ENCODE measurements at places on chromosomes 2 and 18.

GRCh38 chr2:223772363-223772762 lies 65.0 kb downstream of the AP1S3 start:
- DNase-seq = no peak

- peak; percentile 52 for DNase-seq
These were observed 66.3 kb upstream of the GLI2 start for GRCh38 chr2:120669121-120669952.

DNA sequence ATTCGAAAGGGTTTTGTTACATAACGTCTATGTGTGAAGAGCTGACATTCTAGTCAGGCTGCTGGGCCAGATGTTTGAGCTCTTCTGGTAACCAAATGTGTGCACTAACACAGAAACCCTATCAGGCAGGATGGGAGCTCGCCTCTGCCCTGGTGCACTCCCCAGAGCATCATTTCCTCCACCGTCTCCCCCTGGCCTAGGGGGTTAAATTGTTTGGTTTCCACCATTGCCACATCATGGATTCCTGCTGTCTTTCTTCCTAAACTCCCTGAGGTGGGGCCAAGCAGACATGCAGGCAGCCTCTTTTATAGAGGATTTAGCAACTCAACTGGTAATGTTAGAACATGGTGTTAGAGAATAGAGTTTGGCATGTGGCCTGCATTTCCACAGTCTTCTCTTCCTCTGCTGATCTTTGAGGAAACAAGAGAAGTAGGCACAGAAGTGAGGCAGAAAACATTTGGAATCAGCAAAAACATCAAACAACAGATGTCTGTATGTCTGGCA lies 87.3 kb downstream of the ANTXR1 start:
- DNase-seq = no peak

- DNase-seq = no peak
These were observed 95.1 kb downstream of the SPTBN1 start for GRCh38 chr2:54551123-54551756.

GRCh38 chr2:92073815-92074548 lies 2797.2 kb upstream of the TEKT4 start:
- no peak for DNase-seq

- no peak for DNase-seq
These were observed 2.6 kb downstream of the NAPG start for GRCh38 chr18:10528439-10528838.

- DNase-seq = peak; percentile 68
These were observed 723.7 kb downstream of the DCDC2C start for GRCh38 chr2:4427083-4427482.

DNA sequence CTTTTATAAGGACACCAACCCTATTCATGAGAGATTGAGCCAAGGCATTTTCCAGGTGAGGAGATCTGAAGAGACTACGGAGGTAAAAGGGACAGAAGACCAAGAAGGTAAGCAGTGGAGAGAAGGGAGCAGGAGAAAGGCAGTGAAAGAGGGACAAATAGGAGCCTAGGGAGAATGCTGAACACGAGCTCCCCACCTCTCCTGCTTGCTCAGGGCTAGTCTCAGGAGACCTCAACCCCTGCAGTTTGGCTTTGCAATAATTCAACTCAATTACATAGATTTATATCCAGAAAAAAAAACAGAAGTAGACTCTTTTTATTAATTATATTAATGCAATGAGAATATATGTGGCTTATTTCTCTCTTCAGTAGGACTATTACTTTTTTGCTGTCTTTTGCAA lies 91.0 kb upstream of the DDX18 start:
- DNase-seq = no peak

DNA sequence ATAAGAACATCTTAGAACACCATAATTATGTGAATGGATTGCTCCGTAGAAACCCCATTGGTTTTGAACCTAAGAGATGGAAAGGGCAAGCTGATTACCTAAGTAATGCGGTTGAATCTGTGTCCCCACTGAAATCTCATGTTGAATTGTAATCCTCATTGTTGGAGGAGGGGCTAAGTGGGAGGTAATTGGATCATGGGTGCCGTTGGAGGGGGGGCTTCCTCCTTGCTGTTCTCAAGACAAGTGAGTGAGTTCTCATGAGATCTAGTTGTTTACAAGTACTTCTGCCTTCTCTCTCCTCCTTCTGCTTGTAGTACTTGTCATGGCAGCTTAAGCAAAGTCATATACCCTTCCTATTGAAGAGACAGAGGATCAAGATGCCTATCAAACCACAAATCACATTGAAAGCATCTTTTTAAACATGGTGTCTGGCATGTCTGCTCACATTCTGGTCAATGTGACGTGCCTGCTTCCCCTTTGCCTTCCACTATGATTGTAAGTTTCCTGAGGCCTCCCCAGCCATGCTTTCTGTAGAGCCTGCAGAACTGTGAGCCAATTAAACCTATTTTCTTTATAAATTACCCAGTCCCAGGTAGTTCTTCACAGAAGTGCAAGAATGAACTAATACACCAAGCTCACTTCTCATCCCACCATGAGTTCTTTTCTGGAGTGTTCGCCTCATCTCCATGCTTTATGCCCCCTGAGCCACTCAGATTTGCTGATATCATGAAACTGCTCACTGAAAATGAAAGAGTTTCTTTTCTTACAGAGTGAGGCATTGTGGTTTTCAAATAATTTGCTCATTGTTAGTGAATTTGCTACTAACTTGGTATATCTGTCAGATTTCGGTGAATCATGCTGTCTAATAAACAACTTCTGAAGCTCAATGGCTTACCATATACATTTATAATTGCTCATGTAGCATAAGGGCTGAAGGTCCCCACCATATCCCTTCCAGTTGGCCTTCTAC lies 23.6 kb downstream of the KCNE4 start:
- DNase-seq = no peak

DNA sequence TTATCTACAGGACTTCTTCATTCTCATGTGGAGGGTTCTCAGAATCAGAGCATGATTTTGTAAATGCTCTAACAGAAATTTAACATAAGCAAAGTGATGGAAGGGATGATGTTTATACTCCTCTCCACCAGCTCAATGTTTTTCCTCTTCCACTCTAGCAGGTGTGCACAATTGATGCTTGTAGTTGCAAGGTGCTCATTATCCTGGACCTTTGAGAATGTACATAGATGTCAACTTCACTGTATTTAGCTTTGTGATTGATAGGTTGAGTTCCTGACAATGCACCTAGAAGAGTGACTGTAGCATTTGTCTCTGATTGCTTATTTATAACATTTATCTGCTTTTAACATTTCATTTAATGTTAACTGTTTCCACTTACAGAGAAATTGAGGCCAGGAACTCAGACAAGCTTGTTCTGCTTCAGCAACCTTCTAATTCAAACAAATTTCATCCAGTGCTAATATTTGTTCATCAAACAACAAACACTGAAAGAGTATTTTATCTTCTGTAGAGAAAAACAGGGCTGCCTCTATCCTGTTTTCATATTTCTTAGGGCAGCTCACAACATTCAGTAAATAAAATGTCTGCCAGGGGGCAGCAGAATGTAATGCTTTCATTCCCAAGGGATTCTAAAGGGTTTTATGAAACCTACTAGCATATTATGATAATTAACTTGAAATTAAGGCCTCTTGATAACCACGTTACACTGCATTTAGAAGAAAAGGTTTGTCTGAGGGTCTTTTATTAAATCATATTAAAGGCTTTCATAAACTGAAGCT lies 127.9 kb upstream of the NOL4 start:
- peak; percentile 91 for DNase-seq

GRCh38 chr18:8140841-8141501 lies 468.3 kb upstream of the RAB12 start:
- DNase-seq = no peak

GRCh38 chr2:227785293-227785692 lies 28.3 kb upstream of the CCL20 start:
- DNase-seq = no peak

DNA sequence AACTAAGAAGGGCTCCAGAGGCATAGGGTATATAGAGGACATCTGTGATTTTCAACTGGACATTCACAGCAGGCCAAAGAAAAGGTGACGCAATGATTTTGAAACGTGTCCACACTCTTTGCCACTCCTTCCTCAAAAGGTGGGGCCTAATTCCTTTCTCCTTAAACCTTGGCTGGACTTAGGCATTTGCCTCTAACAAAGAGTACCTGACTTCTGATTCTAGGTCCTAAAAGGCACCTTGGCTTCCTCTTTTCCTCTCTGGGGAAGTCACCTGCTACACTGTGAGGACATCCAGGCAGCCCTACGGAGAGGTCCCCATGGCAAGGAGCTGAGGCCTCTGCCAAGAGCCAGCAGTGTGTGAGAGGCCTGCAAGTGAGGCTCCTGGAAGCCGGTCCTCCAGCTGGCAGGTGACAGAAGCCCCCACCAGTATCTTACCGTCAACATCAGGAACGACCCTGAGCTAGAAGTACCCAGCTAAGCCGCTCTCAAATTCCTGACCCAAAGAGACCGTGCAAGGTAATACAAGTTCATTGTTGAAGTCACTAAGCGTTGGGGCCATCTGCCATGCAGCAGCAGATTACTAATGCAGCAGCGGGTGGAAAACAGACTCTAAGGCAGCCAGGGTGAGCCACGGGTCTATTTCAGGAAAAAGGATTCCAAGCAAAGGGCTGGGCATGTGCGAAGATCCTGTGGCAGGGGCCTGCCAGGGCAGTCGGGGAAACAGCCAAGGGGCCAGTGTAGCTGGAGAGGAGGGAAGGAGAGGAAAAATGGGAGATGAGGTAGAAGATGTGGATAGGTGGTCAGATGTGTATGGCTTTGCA lies 7.4 kb upstream of the HES6 start:
- no peak for DNase-seq

- no peak for DNase-seq
These were observed 56.2 kb downstream of the COBLL1 start for GRCh38 chr2:164785457-164785856.

- no peak for DNase-seq
These were observed at the start of gene FIGLA for GRCh38 chr2:70790136-70790828. FIGLA (minus strand) TSS chr2:70790643; CDS start chr2:70790638, 5 bp downstream.

- DNase-seq = no peak
These were observed 76.0 kb downstream of the HS1BP3 start for GRCh38 chr2:20574930-20575329.

GRCh38 chr2:107325981-107326786 lies 440.2 kb upstream of the ST6GAL2 start:
- DNase-seq = no peak

DNA sequence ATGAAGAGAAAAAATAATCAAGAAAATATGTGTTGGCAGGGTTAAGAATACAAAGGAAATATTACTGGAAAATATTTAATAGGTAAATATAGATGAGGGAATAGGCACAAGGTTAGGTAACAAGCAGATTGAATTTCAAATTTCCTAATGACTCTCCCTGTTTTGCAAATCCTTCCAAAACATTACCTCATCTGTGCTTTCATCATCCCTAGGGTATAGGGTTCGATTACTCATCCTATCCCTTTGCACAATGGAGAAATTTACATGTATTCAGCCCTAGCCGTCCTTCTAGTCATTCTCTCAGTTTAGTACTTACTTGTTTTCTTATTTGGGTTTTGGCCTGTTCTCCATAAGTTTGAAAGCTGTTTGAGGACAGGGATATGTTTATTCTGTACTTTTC lies 864.6 kb upstream of the FSHR start:
- no peak for DNase-seq

DNA sequence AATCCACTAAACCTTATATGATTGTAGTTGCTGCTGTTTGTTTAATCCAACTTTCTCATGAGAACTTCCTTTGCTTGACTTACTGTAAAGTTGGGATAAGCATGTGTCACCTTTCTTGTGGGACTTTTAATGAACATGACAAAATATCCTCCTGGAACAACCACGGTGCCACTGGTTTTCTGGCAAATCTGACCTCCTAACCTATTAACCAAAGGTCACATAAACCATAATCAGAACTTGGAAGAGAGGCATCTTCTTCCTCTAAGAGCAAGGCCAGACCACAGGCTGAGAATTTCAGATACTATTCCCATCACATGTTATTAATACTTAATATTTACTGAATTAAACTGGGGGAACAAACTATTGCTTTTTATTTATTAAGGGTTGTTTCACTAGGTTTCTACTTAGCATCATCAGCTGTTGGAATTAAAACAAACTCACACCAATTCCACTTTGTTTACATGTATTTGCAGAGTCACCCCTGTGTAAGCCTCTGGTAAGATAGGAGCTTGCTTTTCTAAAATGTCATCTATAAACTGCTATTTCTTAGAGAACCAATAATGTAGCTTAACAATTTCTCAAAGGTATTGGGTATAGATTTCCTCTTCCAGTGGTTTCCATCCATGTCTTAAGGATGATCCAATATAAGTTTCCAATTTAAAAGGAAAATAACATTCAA lies 2.2 kb downstream of the SLC40A1 start:
- DNase-seq = no peak

- no peak for DNase-seq
These were observed 139.9 kb upstream of the CXCR4 start for GRCh38 chr2:136257893-136258292.

GRCh38 chr2:136638193-136638592 lies 127.2 kb upstream of the THSD7B start:
- no peak for DNase-seq
